ENCODE measurements at places on chromosomes 1 and 21.

GRCh38 chr1:174397261-174397660, 50.5 kb upstream of the GPR52 start:
- DNase-seq = no peak

DNA sequence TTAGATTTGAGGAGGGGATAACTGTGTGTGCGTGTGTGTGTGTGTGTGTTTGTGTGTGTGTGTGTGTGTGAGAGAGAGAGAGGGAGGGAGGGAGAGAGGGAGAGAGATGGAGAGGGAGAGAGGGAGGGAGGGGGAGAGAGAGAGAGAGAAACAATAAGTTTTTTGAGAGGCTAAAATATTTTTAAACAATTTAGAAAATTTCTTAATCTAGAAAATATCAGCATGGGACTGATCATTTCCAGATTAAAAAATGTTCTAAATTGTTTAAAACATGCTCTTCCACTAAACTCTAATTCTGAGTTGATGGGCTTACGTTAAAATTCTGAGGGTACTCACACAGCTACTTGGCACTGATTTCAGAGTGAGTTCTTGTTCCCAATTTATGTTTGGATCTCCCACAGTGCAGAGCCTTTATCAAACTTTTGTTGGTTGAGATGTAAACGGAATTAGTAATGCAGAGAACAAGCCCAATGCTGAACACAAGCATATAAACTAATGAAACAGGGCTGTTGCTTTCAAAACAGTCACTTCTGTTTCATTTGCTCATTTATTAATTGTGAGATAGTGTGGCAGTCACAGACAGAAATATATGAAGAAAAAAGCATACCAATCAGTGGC, 73.4 kb upstream of the RGS2 start:
- no peak for DNase-seq

DNA sequence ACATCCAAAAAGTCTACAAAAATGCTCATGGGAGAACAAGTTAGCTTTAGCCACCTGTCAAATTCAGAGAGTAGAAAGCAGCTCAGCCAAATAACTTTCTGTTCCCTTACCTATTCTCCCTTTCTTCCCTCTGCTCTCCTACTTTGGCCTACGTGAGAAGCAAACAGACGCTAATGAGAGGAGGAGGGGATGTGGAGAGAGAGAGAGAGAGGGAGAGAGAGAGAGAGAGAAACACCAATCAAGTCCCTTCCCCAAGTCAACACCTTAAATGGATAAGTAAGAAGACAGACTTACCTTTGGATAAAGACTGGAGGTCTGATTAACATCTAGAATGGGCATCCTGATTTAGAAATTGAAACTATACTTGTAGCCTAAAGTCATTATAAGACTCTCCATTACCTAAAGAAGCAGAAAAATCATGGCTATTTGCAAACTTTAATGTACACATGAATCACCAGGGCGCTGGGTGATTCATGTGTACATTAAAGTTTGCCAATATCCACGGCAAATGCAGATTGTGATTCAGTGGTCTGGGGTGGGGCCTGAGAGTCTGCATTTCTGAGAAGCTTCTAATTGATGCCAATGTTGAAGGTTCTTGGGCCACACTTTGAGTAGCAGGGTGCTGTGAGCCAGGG, 13.1 kb upstream of the DUSP12 start:
- no peak for DNase-seq

DNA sequence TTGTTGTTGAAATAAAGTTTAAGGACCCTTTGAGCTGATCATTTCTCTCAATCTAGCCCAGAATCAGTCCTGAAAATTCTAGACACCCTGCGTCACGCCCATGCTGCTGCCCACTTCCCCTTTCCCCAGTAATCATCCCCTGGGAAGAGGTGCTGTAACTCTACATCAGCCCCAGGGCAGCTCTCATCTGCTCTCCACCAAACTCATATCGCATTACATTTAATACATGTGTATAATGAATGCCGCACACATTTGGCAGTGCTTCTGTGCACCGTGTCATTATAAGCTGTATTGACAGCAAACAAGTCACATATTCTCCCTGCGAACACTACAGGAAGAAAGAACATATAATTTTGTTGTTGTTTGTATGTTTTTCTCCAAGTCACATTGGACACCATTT, 539.7 kb upstream of the DAB1 start:
- DNase-seq = no peak

DNA sequence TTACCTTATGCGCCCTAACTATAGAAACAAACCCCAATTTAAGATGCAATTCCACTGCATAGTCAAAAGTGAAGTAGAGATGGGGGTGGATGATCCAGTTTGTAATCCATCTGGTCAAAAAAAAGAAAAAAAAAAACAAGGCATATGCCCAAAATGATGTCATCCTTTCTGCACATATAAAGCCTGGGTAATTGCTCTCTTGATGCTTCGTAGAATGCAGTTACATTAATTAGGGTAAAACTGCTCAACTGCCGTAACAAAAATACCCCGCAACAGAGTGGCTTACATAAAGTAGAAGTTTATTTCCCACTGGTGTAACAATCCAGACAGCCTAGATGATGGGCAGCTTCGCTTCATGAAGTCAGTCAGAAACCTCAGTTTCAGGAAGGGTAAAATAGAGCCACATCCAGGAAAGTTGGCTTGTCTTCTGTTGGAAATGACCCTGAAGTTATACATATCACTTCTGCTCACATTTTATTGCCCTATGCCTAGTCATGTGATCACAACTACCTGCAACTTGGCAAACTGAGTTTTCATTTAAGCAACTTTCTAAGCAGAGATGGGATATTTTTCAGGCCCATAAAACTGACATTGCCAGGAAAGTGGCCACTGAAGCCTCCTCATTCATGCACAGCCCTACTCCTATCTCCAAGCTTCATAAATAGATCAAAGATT, 221.7 kb downstream of the C1orf94 start:
- no peak for DNase-seq

- no peak for DNase-seq
Measured at GRCh38 chr1:162984699-162985098, 84.5 kb upstream of the RGS4 start.

DNA sequence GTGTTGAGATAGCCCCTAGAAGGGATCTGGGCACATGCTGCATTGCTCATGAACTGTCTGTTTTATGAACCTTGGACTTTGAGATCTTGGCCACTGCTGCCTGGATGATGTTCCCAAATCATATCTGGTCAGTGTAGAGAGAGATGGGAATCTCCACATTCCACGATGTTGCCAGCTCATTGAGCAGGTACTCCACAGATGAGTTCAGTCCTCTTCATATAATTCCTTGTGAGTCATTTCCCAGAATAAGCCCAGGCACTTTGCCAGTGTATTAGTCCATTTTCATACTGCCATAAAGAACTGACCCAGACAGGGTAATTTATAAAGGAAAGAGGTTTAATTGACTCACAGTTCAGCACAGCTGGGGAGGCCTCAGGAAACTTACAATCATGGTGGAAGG, 254.0 kb upstream of the RUNX1 start:
- DNase-seq = no peak

GRCh38 chr1:204075890-204076846, 3.3 kb downstream of the SOX13 start:
- no peak for DNase-seq

GRCh38 chr1:114510274-114511031, 550 bp downstream of the TRIM33 start:
- no peak for DNase-seq

DNA sequence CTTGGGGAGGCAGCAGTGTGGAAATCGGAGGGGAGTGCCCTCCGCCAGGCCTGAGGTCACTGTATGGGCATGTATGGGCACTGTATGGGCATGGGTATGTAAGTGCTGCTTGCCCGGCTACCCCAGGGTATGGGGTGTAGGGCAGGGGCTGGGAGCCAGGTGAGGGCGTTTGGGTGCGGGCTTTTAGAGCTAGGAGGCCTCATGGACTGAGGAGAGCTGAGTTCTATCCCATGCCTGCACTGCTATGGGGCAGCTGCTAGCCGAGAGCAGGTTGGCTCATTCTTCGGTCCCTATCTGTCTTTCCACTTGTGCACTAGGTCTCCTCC, 5.3 kb downstream of the PKLR start:
- DNase-seq = no peak

GRCh38 chr1:209048941-209049669, 534.4 kb upstream of the CAMK1G start:
- DNase-seq = no peak

DNA sequence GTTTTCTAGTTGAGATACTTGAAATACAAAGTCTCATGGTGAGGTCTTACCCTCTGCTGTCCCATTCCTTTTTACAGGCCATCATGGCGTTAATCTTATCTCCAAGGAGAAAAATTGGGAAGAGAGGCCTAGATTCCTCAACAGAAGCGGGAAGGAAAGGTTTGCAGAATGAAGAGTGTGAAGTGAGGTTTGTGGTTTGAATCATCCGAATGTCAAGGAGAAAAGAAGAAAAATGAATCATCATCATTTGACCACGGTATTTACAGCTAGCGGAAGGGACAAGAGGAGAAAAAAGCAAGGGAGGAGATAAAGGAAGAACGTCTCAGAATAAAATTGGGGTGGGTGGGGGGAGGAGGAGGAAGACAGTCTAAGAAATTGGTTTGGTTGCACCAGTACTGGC, 935 bp upstream of the COG2 start:
- no peak for DNase-seq

DNA sequence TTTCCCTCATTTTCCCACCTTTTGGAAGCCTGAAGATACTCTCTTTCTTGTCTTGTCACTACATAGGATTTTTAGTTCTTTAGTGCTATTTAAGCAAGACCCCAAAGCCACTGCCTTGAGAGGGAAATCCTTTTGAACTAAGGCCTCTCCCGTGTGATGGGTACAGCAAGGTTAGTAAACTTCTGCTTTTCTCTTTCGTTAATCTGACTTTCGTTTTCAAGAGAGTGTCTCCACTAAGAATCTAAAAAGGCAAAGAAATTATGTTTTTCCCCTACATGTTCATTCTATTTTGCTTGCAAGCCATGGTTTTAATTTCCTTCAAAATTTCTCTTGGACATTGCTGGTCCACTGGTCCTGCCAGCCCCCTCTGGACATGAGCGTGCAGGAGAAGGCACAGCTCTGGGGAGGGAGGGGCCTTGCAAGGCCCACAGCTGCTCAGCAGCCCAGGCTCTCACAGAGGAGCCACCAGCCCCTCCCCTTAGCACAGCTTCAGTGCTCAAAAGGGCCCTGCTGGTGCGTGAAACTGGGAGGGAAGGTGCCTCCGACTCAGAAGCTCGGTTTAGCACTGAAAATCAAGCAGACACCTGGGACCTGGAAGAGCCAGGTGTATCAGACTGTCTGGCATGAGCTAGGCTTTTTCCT, 210.9 kb upstream of the GALNT2 start:
- no peak for DNase-seq

All from omental fat pad (tissue), 4 donors.